Stimulated activated CD4-positive, alpha-beta T cell treated with anti-CD3 and anti-CD28 coated beads, Interleukin-2, amount 100 ng/mL, for 24 hours (primary cell): ENCODE measurements at places on chromosomes 2 and 18.

DNA sequence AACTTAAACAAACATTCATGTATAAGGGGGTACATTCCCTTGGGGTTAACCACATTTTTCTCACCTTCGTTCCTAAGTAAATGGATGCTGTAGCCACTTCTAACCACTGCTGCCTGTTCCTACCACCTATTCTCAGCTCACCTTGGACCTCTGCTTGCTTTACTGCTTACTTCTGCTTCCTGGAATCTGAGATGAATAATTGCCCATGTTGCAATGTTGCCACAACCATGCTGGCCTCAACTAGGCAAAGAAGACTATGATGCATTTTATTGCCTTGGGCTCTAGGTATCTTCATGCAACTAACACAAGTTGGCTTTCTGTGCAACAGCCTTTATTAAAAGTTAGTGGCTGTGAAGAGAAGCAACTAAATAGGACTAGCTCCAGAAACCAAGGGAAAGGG, 106.3 kb upstream of the TCF4 start:
- no peak for DNase-seq

DNA sequence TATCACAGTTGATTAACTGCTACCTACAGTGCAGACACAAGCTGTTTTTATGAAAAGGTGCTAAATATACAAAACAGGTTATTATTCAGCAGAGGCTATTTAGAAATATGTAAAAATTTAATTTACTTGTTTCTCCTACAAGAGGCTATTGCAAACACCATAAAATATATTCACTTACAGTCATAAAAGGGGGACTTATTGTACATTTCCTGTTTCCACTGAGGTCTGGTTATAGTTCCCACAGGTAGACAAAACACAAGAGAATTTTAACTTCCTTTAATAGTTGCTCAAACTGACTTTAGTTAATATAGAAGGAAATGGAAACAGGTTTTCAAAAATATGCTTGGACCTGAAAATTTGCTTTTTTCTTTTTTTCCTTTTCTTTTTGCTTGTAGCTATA, 40.0 kb upstream of the FRZB start:
- no peak for DNase-seq

- no peak for DNase-seq
Measured at GRCh38 chr2:107712857-107713256, 113.8 kb upstream of the RGPD4 start.

DNA sequence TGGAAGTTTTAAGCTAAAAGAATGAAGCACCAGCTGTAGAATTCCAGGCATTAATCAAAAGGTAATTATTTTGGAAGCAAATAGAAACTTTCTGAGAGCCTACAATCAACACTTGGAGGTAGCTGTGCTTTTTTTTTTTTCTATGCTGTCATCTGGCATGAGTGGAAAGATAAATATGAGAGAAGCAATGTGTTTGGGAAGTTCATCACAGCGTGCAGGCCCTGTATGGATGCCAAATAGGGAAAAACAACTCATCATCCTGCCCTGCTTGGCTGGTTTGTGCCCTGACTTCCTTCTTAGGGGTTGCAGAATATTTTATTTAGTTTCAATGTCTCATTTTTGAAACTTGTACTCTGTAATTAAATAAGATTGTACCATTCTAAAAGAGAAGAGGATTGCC, 437.4 kb downstream of the PIK3C3 start:
- no peak for DNase-seq

- no peak for DNase-seq
Measured at GRCh38 chr2:17969661-17970060, 91.2 kb downstream of the KCNS3 start.

GRCh38 chr18:75253784-75254183, 43.2 kb downstream of the TSHZ1 start:
- no peak for DNase-seq

GRCh38 chr2:14480906-14481305, 151.6 kb upstream of the LRATD1 start:
- no peak for DNase-seq

- no peak for DNase-seq
Measured at GRCh38 chr2:174681099-174682006, 82.9 kb downstream of the CHRNA1 start.

- DNase-seq, result peak; percentile 50
Measured at GRCh38 chr2:197309691-197310231, 819 bp downstream of the ANKRD44 start.

DNA sequence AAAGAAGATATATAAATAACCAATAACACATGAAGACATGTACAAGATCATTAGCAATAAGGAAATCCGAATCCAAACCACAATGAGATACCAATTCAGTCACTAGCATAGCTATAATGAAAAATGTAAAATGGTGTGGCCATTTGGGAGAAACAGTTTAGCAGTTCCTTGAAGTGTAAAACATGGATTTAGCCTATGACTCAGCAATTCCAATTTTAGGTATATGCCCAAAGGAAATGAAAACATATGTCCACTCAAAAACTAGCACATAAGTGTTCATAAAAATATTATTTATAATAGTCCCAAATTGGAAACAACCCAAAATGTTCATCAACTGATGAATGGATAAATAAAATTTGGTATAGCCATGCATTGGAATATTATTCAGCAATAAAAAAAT, 165.5 kb upstream of the CRIM1 start:
- DNase-seq, result no peak

- DNase-seq, result peak; percentile 27
Measured at GRCh38 chr2:196453613-196454047, 185.9 kb upstream of the CCDC150 start.

- no peak for DNase-seq
Measured at GRCh38 chr2:184078496-184078895, 519.8 kb upstream of the ZNF804A start.

DNA sequence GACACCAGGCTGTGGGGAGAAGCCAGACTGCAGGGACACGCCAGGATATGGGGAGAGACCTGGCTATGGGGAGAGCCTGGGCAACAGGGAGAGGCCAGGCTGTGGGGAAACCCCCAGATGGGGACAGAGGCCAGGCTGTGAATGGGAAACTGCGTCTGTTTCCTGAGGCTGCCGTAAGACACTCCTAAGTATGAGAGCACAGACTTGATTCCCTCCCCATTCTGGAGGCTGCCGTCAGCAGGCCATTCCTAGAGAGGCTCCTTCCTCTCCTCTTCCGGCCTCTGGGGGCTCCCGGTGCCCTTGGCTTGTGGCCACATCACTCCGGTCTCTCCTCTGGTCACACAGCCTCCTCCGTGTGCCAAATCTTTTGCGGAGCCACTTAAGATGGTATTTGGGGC, 32.3 kb downstream of the ADI1 start:
- DNase-seq, result no peak

GRCh38 chr2:143779021-143779420, 649.8 kb downstream of the ARHGAP15 start:
- no peak for DNase-seq

- DNase-seq, result no peak
Measured at GRCh38 chr2:30561349-30561748, 114.3 kb downstream of the LCLAT1 start.

- no peak for DNase-seq
Measured at GRCh38 chr2:72806280-72806945, 19.4 kb downstream of the EXOC6B start.

DNA sequence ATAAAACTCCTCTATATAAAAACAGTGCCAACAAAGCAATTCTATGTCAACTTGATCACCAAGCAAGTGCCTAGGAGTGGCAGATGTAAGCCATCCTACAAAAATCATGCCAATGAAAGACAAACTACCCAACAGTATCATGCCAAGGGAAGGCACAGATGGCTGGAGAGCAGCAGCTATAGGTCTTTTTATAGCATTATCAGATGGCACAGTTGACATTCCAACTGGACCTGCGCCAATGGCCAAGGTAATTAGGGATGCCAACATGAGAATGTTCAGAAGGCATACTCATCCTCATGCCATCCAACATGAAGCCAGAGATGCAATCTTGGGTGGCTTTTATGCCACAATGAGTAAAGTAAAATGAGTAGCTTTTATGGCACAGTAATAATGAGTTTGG, 237.3 kb downstream of the OTX1 start:
- DNase-seq, result no peak

GRCh38 chr18:36851202-36851590, 22.3 kb downstream of the KIAA1328 start:
- DNase-seq, result no peak

GRCh38 chr2:169765523-169765922, 31.9 kb downstream of the KLHL23 start:
- DNase-seq, result no peak

GRCh38 chr2:8484502-8485283, 197.2 kb upstream of the ID2 start:
- DNase-seq, result no peak

GRCh38 chr2:43266711-43267111, 40.3 kb upstream of the ZFP36L2 start:
- DNase-seq, result no peak

DNA sequence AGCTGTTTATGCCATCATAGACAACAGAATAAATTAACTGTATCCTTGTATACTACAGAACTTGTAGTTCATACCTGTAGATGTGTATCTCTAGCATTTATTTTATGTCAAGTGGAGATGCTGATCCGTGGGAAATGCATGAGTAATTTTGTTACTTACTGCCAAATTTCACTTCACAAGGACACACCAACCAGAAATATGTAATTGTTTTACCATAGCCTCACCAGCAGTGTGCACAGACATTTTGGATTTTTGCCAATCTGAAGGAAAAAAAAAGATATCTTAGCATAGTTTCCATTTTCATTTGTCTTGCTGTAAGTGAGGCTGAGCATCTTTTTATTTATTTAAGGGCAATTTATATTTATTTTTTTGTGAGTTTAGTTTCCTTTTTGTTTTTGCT, 265.1 kb upstream of the OSR1 start:
- no peak for DNase-seq

- no peak for DNase-seq
Measured at GRCh38 chr2:148067801-148068200, 46.9 kb downstream of the MBD5 start.

- no peak for DNase-seq
Measured at GRCh38 chr2:38269421-38269820, 107.7 kb downstream of the ATL2 start.

- DNase-seq, result no peak
Measured at GRCh38 chr2:146527166-146527565, 1317.7 kb upstream of the ACVR2A start.

GRCh38 chr2:175824243-175824642, 177.8 kb downstream of the LNPK start:
- no peak for DNase-seq

DNA sequence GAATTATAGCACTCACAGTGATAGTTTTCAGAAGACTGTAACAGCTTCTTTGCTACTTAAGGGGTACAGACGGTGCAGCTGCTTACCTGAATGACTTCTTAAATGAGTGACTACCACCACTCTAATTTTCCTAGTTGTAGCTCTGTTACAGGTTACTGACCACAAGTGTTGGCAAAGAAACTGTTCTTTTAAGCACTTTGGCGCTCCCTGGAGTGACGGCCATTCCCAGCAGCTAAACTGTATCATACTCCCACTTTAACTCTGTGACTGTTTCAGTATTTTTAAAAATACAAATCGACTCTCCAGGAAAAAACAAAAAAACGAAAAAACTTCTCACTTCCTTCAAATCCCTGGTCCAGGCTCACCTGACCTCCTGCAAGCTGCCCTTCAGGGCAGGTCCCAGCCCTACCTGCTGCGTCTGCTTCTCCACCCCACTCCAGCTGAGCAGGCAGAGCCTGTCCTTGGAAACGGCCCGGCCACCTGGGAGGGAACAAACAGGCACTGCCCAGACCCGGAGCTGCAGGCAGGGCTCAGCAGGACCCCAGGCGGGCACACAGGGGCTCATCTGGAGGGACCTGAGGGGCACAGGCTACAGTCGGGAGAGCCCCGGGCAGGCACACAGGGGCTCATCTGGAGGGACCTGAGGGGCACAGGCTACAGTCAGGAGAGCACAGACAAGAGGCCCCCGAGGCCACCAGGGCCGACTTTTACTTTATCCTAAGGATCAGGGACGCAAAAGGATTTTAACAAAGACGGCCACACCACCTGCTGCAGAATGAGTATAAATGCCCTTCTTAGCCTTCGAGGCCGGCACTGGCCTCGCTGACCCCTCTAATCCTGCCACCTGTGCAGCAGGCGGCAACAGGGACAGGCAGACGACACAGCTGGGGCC, 24.5 kb downstream of the SLC66A2 start:
- no peak for DNase-seq

- DNase-seq, result no peak
Measured at GRCh38 chr2:127514485-127514884, 11.8 kb downstream of the IWS1 start.

DNA sequence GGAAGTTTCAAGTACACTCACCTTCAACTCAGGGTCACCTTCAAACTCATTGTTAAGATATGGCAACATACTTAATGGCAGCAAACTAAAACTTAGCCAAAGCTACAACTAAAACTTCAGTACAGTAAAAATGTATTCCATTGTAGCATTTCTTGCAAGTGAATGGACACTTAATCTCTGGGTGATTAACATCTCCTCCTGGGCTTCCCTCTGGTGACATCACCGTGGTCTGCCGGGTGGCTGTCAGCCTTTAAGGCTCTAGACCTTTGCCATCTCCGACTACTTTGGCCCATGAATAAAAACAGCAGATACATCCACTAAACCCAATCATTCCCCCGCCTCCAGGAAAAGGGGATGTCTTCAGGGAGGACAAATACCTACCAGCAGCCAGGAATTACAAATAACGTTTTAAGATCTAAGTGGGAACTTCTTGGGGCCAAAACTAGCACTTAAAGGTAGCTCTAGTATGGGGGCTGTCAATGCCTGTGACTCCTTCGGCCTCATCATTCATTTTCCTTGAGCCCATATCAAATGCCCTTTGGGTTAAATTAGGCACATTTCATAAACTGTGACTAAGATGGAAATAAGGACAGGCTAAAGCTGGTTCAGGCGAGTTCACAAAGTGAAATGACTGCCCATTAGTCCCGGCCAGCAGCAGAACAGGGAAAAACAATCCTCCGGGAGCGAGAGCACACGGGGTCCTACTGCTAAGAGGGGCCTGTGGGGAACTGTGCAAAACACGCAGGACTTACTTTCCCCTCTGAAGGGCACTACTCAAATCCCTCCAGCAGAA, 1.1 kb downstream of the TFCP2L1 start:
- no peak for DNase-seq

GRCh38 chr2:166060191-166060590, 67.6 kb downstream of the SCN1A start:
- DNase-seq, result no peak

- no peak for DNase-seq
Measured at GRCh38 chr18:6039055-6039454, 143.7 kb upstream of the TMEM200C start.
